ENCODE measurements at places on chromosomes 2 and 18.

GRCh38 chr2:27972311-27972710 is 81.8 kb downstream of the BABAM2 start:
- DNase-seq, result no peak

- DNase-seq, result no peak
Measured at GRCh38 chr2:218129458-218130135, 3.8 kb downstream of the CXCR2 start.

DNA sequence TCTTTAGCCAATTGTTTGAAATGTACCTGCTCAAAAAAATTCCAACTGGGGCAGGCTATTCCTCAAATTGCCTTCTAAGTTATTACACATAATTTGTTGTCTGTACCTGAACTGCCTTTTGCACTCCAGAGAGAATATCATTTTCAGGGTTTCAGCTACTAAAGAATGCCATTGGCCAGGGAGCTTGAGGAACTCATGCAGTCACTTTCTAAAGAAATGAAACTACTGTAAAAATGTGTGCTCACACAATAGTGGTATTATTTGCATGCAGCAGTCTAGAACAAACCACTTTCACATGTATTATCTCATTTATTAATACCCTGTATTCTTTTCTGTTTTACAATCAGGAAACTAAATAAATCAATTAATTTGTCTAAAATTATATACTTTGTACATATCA is 152.2 kb downstream of the PID1 start:
- DNase-seq, result no peak

DNA sequence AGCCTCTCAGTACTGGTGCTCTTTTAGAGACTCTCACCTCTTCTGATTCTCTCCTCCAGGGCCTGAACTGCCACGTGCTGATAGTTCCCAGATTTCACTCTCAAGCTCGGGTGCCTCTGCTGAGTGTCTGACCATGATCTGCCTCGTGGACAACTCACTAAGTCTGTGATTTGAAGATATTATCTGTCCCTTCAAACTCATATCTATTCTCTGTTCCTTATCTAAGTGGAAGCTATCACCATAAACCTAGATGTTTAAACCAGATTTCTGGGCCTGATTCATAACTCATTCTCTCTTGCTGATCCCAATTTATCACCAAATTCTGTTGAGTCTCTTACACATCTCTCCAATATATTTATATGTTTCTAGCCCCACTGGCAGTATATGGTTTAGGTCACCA is 29.9 kb upstream of the KIDINS220 start:
- no peak for DNase-seq

GRCh38 chr2:54755641-54756326 is 32.3 kb downstream of the EML6 start:
- no peak for DNase-seq

- no peak for DNase-seq
Measured at GRCh38 chr2:129767346-129768035, 212.0 kb upstream of the RAB6C start.

DNA sequence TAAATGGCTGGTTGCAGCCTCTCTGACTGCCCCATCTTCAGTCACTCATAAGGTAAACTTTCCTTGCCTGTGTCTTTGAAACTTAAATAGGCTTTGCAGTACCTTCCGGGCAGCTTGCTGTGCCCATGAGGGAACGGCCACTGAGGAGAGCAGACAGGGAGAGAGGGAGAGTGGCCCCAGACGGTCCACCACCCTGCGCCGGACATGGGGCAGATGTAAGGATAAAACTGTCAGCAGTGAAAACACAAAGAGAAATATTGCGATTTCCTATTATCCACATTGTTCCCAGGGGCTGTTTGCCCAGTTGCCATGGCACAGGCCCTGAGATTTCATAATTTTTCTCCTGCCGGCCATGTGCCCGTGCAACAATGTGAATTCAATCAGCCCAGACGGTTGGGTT is 265.9 kb upstream of the SALL3 start:
- DNase-seq, result no peak

DNA sequence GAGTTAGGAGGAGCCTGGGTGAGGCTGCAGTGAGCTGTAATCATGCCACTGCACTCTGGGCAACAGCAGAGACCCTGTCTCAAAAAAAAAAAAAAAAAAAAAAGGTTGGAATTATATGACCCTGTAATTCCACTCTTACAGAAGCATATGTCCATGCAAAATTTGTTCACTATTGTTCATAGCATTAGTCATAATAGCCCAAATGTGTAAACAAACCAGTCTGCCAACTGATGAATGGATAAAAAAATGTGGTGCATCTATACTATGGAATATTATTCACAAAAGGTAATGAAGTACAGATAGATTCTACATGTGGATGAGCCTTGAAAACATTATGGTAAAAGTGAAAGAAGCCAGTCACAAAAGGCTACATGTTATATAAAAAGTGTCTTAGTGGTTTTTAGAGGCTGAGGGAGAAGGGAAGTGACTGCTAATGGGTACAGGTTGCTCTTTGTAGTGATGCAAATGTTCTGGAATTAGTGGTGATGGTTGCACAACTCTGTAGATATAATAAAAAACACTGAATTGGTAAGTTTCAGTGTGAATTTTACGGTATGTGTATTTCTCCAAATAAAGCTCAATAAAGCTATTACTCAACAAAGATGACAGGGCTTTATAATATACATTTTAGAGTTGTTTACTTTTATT is 9.4 kb downstream of the COA5 start:
- no peak for DNase-seq

GRCh38 chr2:69499242-69499641 is 62.0 kb upstream of the NFU1 start:
- no peak for DNase-seq

- DNase-seq, result no peak
Measured at GRCh38 chr2:194698012-194698411, 959.0 kb upstream of the SLC39A10 start.

GRCh38 chr18:23599809-23600208 is 13.5 kb upstream of the NPC1 start:
- DNase-seq, result no peak

DNA sequence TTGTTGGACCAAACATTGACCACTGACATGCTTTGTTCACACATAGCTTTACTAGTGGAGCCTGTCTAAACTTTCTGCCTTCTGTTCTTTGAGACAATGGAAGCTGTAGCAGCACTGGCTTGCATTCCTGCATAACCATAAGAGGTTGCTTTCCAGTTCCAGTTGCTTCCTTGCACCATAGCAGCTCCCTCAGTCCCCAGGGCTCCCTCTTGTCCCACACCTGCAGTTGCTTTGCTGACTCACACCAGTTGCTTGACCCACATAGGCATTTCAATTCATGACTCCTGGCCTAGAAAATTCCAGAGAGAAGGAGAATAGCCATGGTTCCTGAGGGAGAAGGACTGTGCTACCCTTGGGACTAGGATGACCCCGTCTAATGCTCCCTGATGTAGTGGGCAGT is 20.9 kb downstream of the SGPP2 start:
- no peak for DNase-seq

GRCh38 chr2:20465716-20466394 is 19.0 kb downstream of the RHOB start:
- DNase-seq, result no peak

GRCh38 chr2:16194931-16195680 is 254.8 kb downstream of the MYCN start:
- DNase-seq, result no peak

- DNase-seq, result no peak
Measured at GRCh38 chr18:42756214-42756613, 359.3 kb downstream of the RIT2 start.

- no peak for DNase-seq
Measured at GRCh38 chr2:98731894-98732349, 990 bp upstream of the MGAT4A start.

DNA sequence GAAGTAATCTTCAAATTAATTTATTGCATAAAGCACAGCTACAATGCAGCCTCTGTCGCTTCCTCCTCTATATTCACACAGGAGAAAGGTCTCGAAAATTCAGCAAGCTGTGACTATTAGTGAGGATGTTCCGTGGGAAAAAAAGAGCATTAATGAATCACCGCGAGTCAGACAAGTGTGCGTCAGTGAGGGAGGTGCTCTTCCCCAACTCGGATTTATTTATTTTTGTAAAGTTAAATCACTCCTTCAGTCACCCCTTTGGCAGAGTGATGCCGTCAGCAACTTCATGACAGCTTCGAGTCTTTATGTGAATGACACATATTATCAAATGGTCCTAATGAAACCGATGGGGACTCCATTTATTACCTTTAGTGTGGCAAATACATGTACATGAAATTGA is 648.9 kb upstream of the SALL3 start:
- no peak for DNase-seq

DNA sequence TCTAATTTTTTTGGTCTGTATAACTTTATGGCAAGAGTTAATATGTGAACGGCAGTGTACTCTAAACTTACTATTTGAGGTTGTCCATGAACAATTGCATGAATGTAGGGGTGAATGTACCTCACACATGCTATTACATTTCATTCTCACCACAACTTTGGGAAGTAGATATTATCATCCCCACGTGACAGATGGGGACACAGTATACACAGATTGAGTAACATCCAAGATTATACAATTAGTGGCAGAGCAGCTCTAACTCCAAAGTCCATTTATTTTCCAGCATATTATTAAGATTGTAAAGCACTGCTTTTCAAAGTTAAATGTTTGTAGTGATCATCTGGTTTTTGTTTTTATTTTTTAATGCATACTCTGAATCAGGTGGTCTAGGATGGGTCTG is 622.1 kb upstream of the ZEB2 start:
- DNase-seq, result no peak

DNA sequence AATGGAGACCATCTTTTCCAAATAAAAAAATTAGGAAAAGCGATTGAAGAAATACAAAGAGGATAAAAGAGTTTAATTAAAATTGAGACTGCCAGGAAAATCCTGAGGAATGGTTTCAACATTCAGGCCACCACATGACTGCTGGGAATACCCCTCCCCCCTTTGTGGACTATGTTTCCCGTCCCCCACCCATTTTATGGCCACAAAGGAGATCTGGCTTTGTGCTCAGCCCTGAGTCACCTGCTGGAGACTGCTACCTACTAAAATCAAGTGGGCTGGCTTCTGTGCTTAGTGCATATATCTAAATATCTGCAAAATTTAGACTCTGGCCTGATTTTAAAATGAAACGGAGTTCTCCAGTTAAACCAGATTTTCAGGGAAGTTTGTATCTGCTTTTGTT is 10.1 kb downstream of the RND3 start:
- DNase-seq, result no peak

GRCh38 chr2:25041307-25041927 is 459 bp upstream of the EFR3B start:
- no peak for DNase-seq

GRCh38 chr2:202039278-202040078 is 5.8 kb downstream of the FZD7 start:
- no peak for DNase-seq

GRCh38 chr2:14569294-14569693 is 63.2 kb upstream of the LRATD1 start:
- no peak for DNase-seq

- DNase-seq, result no peak
Measured at GRCh38 chr2:208129744-208130711, at the start of gene CRYGC. Gene CRYGC, minus strand, starts transcription at chr2:208129828. Its CDS starts 36 bp downstream, at chr2:208129792.

DNA sequence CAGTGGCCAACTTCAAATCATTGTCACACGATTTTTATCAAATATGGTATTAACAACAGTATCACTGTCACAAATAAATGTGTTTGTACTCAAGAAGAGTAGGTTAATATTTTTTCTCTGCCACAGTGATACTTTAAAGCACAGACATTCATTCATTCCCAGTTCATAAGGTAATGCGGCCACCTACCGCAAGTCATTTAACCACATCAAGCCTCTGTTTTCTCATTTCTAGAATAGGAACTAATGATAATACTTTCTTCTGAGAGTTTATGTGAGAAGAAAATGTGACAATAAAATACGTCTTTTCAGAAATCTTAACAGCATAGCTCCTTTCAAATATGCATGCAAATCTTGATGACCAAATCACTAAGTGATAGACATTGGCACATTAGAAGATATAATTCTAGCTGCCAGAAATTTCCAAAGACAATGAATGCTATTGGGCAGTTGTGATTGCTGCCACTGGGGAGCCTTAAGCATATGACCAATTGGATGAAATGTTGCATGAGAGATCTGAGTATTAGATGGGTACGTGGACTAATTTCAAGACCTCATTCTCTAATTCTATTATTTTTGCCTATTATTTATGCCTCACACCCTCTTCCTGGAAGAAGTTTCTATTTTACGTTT is 430.9 kb downstream of the PID1 start:
- DNase-seq, result no peak

DNA sequence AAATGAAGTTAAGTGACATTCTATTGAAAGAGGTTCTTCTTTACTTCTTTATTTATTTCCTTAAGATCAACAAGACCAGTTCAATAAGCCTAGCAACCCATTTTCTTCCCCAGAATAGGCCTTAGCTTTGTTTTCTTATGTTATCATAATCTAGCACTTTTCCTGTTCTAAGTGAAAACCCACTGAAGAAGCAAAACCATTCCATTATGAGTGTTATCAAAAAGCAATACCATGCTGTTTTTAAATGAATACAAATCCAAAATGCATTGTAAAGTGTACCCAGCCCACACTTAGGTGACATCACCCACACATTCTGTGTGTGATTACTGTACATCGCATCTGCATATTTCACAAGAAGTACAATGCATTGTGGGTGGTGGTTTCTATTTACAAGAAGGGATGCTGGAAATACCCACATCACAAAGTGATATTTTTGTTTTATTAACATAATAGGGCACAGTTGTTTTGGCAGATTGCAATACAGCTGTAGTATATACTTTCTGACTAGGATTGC is 679.5 kb downstream of the KCNJ3 start:
- DNase-seq, result no peak

GRCh38 chr2:231172025-231172424 is 26.4 kb upstream of the ARMC9 start:
- DNase-seq, result no peak

GRCh38 chr2:174594456-174594855 is 3.1 kb downstream of the WIPF1 start:
- DNase-seq, result no peak

DNA sequence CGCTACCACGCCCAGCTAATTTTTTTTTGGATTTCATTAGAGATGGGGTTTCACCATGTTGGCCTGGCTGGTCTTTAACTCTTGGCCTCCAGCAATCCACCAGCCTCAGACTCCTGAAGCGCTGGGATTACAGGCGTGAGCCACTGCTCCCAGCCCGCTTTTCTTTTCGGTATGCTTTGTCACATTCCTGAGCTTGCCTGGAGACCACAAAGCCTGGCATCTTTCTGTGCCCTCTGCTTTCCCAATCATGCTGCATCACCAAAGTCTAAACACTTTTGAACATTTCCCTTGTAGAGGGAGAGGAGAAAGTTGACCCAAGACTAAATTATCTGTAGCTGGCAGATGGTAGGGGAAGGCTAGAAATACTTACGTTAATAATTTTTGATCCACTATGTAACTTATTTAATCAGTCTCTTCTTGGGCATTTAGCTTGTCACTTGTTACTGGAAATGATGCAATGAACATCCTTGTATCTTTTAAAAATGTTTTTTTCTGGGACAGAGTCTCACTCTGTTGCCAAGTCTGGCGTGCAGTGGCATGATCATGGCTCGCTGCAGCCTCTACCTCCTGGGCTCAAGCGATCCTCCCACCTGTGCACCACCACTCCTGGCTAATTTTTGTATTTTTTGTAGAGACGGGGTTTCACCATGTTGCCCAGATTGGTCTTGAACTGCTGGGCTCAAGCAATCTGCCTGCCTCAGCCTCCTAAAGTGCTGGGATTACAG is 2.7 kb upstream of the NPC1 start:
- no peak for DNase-seq

- DNase-seq, result no peak
Measured at GRCh38 chr2:172196768-172197431, 94.2 kb upstream of the DLX2 start.
